ENCODE measurements at places on chromosomes 7 and 10.

DNA sequence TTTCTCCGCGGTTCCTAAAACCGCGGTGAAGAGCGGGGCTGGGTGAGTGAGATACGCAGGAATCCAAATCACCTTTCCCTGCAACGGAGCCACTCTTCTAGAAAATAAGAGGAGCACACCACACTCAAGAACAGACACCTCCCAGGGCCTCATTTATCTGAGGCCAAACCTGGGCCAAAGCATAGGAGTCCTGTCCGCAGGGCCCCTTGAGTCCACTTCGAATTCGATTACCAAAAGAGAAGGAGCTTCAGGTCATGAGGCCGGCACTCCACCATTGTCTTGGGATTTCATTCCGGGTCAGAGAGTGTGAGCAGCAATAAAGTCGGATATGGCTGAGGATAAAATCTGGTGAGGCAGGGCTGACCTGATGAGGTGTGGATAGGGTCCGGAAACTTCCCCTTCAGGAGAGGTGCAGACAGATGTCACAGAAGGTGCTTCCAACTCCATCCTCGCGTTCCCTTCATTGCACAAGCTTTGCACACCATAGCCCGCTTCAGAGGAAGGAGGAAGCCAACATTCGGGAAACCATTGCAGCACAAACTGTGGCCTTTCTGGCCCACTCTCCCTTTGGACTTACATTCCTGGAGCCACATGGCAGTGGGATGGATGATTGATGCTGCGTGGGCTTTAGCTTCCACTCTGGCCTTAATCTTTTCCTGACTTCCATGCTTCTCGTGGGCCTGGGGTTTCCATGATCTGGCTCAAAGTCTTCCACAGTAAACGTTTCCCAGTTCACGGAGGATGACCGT, 27.2 kb upstream of the ZNF273 start:
- no peaks in the 10 kb centered on the region for H3K36me3 ChIP-seq
- H3K27ac ChIP-seq, result no peak overlapping the region
- no peak for DNase-seq
- H3K27me3 ChIP-seq, result no peaks in the 10 kb centered on the region

GRCh38 chr10:132460691-132461090, 63.7 kb downstream of the PWWP2B start:
- DNase-seq, result no peak
- H3K4me1 ChIP-seq, result peaks cover 8% of the 10 kb centered on the region
- H3K4me3 ChIP-seq, result no peak overlapping the region
- no peaks in the 10 kb centered on the region for H3K27me3 ChIP-seq

DNA sequence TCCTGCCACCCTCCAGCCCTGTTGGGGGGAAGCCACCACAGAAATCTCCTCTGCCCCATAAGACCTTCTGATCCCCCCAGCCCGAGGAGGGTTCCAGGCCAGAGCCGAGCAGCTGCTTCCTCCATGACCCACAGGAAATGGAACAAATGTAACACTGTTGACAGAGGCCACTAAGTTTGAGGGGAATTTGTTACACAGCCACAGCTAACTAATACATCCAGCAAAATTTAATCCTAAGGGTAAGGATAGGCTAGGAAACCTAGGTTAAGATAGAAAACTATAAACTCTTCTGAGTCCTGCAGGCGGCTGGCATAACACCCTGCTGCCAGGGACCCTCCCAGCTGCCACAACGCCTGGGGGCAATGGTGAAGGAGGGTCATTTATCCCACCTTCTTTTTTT, 66.8 kb upstream of the PDGFA start:
- peaks cover 6% of the 10 kb centered on the region for H3K4me1 ChIP-seq
- no peaks in the 10 kb centered on the region for H3K27me3 ChIP-seq
- no peak for DNase-seq
- no peak overlapping the region for H3K27ac ChIP-seq
- no peak overlapping the region for H3K4me3 ChIP-seq

DNA sequence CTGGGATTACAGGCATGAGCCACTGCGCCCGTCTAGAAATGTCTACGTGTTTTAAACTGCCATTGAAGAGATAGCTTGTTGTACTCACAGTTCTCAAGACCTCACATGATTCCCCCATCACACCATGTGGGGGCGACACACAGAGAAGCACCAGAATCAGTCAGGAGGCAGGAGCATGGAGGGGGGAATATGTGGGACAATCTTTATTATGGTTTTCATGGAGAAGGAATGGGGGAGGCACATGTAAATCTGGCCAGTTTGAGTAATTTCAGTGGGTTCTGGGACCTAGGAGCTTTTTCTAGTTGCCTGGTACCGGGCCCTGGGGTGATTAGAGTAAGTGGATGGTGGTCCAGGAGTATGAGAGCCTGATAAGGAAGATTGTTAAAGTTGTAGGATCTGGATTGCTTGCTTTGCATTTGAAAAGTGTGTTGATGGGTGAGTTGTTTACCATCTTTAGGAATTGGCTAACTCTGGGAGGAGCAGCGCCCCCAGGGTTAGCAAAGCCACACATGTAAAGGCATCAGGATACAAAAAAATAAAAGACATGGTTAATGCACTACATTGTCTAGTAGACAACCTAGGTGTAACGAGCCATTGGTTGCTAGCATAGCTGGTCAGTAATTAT, 85.4 kb upstream of the SLC13A1 start:
- no peaks in the 10 kb centered on the region for H3K36me3 ChIP-seq
- no peaks in the 10 kb centered on the region for H3K4me1 ChIP-seq
- H3K4me3 ChIP-seq, result no peak overlapping the region
- H3K27ac ChIP-seq, result no peak overlapping the region
- DNase-seq, result no peak

DNA sequence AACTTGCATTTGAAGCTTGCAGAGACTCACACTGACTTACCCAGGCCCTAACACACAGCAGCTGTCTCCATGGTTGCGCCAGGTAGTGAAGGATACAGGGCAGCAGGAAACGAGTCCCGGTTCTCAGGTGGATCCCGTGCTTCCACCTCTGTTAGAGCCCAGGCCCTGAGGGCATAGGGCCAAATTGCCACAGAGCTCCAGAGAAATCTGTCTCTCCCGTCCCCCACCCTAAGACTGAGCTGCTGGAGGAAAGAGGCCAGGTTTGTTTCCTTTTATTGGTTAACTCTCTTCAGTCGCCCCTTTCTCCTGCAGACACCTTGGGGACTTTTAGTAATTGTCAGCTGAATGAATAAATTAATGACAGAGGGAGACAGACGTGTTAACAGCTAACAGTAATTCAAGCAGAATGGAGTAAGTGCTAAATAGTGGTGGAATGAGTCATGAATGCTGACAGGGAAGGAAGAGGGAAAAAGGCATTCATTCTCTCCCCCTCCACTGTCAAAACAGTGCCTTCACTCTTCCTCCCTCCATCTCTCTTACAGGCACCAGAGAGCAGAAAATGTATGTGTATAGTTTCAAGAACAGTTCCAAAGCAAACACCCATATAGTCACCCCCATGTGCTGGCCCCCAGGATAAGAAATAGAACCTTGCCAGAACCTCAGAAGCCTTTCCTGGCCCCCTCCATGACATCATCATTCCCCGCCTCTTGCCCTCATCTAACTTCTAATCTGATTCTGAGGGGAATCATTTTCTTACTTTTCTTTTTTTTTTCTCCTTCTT, 16.8 kb upstream of the DLG5 start:
- DNase-seq, result no peak
- H3K27me3 ChIP-seq, result no peaks in the 10 kb centered on the region
- H3K27ac ChIP-seq, result no peak overlapping the region
- H3K36me3 ChIP-seq, result no peaks in the 10 kb centered on the region
- no peak overlapping the region for H3K4me3 ChIP-seq
- peaks cover 3% of the 10 kb centered on the region for H3K4me1 ChIP-seq

DNA sequence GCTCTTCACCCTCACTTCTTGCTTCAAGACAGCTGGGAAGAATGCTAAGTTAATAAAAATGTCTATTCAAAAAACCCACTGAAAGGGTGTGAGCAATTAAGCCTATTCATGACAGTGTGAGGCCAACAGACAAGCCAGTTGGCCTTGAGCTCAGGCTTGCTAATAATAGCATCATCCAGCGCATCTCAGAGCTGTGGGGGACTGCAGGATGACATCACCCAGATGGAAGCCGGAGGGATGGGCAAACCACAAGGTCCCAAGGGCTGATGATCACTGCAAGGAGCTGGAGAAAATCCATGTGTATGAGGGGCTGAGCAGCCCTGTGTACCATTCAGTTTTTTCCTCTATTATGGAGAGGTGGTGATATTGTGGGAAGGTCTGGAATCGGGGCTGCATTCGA, 770.4 kb downstream of the TNS3 start:
- H3K27me3 ChIP-seq, result no peaks in the 10 kb centered on the region
- no peak overlapping the region for H3K4me3 ChIP-seq
- no peak overlapping the region for H3K27ac ChIP-seq
- H3K4me1 ChIP-seq, result peaks cover 2% of the 10 kb centered on the region
- DNase-seq, result peak; percentile 36

GRCh38 chr7:50558294-50559053, 6.7 kb downstream of the DDC start:
- H3K27ac ChIP-seq, result no peak overlapping the region
- no peak overlapping the region for H3K4me3 ChIP-seq
- no peaks in the 10 kb centered on the region for H3K36me3 ChIP-seq
- no peaks in the 10 kb centered on the region for H3K27me3 ChIP-seq
- H3K4me1 ChIP-seq, result peaks cover 5% of the 10 kb centered on the region

- H3K36me3 ChIP-seq, result no peaks in the 10 kb centered on the region
- no peak for DNase-seq
- no peaks in the 10 kb centered on the region for H3K4me1 ChIP-seq
- H3K27ac ChIP-seq, result no peak overlapping the region
These were observed 291.4 kb upstream of the FZD8 start for GRCh38 chr10:35933491-35933890.
